ENCODE measurements at places on chromosomes 2 and 18.

DNA sequence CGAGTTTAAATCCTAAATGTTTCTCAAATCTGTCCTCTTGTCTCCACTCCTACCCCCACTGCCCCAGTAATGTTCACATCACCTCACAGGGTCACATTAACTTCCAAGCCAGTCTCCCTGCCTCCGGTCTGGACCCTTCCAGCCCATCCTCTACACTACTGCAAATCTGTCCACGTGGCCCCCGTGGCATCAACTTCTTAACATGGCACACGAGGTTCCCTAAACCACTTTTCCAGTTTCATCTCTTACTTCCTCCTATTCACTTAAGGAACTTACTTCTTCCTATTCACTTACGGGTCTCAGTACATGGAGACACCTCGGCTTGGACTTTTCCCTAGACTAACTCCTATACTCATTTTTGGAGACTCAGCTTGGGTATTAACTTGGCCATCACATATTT lies 27.0 kb downstream of the MRPL33 start:
- DNase-seq, result no peak

GRCh38 chr2:193141-193671 lies 70.6 kb downstream of the SH3YL1 start:
- peak; percentile 78 for DNase-seq

DNA sequence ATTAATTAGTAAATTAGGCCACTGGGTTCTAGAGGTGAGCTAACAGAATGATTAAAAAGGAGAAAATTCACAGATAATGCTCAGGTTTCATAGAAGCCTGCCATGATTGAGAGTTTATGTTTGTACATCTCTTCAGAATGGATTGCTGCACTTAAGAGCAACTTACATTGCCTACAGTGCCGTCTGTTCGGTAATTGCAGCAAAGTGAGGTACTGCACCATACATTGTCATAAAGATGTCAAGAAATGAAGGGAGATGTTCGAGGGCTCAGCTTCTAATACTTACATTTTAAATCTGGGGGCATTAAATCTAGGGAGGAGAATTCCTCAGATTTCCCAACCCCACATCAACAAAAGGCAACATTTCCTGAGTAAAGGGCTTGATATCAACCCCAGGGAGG lies 976.2 kb upstream of the FANCL start:
- no peak for DNase-seq

DNA sequence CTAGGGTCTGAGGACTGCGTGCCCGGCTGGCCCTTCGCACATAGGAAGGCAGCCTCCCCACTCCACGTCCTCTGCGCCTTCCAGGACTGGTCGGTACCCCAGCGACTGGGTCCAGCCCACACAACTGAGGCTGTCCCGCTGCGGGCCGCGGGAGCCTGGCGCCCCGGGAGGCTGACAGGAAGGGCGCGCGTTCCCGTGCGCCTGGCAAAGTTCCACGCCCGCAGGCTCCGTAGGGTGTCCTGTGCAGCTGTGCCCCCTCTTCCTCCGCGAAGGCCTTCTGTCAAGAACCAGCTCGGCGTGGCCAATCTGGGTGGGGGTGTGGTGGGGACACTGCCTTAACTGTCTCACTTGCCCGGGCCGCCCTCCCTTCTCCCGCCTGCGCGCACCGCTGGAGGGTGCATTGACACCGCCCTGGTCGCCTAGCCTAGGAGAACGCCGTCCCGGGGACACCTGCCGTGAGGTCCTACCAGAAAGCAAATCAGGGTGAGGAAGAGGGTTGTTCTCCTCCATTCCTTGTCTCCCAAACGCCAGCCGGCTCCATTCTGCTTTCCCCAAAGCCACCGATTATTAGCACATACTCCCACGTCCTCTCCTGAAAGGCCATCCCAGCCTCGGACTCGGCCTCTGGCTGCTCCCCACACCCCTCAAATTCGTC lies 618 bp upstream of the LYPD1 start:
- DNase-seq, result peak; percentile 67

DNA sequence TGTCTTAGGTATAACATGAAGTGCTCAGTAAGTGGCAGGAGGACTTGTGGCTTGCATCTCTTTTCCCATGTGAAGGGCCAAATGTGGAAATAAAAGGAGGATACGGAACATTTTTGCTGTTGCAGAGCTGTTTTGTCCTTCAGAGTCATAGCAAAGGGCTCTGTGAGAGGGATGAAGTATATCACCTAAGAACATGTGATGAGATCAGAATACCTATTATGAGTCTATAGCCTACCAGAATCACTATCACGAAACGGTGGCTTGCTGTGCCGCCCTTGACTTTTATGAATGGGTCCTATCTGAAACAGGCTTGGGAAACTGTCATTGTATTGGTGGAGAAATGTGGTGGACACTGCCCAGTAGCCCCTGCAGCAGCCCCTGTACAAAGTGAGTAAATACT lies 67.0 kb upstream of the ITGB6 start:
- no peak for DNase-seq

GRCh38 chr2:239203443-239204135 lies 197.2 kb downstream of the HDAC4 start:
- DNase-seq, result no peak

- DNase-seq, result no peak
Measured at GRCh38 chr2:70396612-70397011, 94.7 kb upstream of the FAM136A start.

- DNase-seq, result no peak
Measured at GRCh38 chr2:80437959-80438358, 133.4 kb upstream of the LRRTM1 start.

- peak; percentile 77 for DNase-seq
Measured at GRCh38 chr2:219509780-219510511, 4.3 kb upstream of the ASIC4 start.

DNA sequence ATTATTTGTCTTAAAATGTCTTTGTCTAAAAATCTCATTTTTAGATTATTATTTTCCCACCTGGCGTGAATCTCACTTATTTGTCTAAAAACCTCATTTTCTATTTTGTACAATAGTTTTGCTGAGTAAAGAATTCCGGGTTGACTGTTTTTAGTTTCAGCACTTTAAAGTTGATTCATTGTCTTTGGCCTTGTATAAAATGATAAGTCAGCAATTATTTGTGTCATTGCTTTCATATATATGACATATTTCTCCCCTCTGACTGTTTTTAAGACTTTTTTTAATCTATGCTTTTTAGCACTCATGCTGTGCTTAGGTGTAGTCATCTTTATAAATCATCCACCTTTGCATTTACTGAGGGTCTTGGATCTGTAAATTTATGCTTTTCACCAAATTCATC lies 92.1 kb upstream of the DOK6 start:
- DNase-seq, result no peak

DNA sequence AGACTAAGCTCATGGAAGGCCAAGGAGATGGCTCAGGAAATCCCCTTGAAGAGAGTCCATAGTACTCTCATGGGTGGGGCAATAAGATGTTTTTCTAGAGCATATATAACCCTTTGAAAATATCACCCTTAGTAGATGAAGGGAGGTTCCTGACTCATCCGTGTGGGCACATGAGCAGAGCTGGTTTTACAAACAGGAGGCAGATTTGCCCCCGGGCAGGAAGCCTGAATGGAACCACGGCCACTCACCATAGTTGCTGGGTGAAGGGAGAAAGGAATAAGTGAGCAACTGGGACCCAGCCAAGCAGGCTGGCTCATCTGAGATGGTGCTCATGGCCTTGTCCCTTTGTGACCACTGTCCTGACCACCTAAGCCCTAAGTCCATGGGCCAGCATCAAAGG lies 29.0 kb upstream of the MAPRE3 start:
- DNase-seq, result no peak

GRCh38 chr2:182318466-182319220 lies 108.2 kb downstream of the PDE1A start:
- no peak for DNase-seq

- DNase-seq, result peak; percentile 45
Measured at GRCh38 chr2:33645861-33646260, 46.8 kb upstream of the FAM98A start.

DNA sequence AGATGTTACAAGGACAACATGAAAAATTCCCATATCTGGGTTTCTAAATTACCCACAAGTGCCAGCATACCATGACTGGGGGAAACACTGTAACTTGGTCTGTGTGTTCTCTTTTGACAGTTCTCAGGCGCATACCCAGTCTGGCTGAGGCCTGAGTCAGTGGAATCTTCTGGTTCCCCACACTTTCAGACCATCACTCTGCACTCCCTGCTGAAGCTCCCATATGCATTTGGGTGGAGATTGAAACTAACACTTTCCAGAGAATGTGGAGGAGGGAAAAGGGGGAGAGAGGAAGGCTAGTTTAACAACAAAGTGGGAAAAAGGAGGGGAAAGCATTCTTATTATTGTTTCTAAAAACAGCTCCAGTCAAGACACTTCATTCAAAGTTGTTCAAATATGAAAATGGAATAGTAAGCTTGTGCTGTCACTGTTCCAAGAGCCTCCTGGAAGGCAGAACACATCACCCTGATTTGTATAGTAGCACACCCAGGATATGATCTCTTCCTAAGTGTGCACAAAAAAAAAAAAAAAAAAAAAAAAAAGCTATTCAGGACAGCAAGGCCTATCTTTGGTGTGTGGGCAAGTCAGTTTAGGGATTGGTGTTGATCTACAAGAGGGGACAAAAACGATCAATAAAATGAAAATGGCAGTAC lies 48.1 kb upstream of the CTIF start:
- peak; percentile 59 for DNase-seq

- DNase-seq, result no peak
Measured at GRCh38 chr2:75260946-75261345, 61.6 kb upstream of the TACR1 start.

- no peak for DNase-seq
Measured at GRCh38 chr2:171018522-171018921, 89.5 kb downstream of the GORASP2 start.

- no peak for DNase-seq
Measured at GRCh38 chr2:98555696-98556095, 52.6 kb downstream of the COA5 start.

DNA sequence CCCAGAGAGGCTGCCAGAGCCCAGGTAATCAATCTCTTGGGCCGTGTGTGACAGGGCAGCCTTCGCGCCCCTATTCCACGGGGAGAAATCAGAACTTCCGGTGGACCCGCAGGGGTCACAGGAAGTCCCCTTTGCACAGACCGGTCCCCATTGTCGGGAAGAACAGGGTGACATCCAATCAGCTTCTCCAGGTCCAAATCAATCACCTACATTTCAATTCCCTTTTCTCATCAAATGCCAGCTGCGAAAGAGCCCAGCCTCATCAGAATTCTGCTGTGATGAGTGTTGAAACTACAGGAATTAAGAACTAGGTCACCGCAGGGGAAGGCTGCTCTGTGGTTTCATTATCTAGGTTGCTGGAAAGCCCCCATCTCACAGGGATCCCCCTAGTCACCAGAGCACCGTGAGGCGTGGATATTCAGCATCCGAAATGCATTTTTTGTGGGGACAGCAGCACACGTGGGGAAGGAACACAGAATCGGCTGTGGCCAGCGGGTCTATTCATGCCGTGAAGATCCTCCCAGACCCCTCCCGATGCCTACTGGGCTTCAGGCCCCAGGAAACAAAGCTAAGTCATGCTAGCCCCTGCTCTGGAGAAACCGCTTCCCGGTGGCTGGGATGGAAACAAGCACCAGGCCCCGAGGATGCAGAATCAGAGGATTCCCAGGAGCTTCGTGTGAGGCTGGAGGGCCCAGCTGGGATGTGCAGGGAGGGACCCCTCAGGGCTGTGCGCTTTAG lies 193.7 kb upstream of the ID2 start:
- peak; percentile 76 for DNase-seq

DNA sequence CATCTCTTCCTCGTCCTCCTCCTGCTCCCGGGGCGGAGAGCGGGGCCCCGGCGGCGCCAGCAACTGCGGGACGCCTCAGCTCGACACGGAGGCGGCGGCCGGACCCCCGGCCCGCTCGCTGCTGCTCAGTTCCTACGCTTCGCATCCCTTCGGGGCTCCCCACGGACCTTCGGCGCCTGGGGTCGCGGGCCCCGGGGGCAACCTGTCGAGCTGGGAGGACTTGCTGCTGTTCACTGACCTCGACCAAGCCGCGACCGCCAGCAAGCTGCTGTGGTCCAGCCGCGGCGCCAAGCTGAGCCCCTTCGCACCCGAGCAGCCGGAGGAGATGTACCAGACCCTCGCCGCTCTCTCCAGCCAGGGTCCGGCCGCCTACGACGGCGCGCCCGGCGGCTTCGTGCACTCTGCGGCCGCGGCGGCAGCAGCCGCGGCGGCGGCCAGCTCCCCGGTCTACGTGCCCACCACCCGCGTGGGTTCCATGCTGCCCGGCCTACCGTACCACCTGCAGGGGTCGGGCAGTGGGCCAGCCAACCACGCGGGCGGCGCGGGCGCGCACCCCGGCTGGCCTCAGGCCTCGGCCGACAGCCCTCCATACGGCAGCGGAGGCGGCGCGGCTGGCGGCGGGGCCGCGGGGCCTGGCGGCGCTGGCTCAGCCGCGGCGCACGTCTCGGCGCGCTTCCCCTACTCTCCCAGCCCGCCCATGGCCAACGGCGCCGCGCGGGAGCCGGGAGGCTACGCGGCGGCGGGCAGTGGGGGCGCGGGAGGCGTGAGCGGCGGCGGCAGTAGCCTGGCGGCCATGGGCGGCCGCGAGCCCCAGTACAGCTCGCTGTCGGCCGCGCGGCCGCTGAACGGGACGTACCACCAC lies 2.1 kb downstream of the GATA6 start:
- DNase-seq, result peak; percentile 55

All from astrocyte of the hippocampus (primary cell).